ENCODE measurements at places on chromosomes 3 and 15.

DNA sequence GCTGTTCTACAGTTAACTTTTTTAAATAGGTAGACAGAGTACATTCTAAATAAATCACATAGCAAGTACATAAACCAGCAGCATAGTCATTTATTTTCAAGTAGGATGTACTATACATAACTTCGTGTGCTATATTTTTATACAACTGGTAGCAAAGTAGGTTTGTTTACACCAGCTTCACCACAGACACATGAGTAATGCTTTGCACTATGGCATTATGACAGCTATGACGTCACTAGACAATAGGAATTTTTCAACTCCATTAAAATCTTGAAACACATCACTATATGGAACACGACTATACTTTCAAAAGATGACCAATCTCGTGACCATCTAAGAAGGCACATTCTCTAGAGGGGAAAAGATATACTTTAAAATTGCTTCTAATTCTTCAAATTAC lies 3.5 kb downstream of the TEX55 start:
- DNase-seq: no peak

GRCh38 chr15:87523516-87523915 lies 733.0 kb downstream of the NTRK3 start:
- DNase-seq: no peak

- DNase-seq: no peak
Observed at GRCh38 chr3:52507359-52507758, 12.2 kb downstream of the STAB1 start.

DNA sequence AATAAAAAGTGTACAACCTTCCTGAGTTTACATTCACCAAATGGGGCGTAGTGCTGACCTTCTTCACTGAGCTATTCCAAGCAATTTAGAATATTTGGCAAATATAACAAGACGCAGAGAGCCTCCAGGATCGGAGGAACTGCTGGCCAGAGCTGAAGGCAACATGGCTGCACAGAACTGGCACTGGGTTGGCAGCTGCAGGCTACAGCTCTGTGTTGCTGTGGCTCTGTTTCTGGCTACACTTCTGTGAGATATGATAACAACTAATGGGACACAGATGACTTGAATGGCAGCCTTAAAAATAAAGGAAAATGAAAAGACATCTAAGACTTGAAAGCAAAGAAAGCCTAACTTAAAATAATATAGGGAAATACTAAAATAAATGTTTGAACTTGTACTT lies 10.8 kb upstream of the SLC6A20 start:
- DNase-seq: no peak

- DNase-seq: no peak
Observed at GRCh38 chr15:54045397-54045796, 67.2 kb downstream of the UNC13C start.

- no peak for DNase-seq
Observed at GRCh38 chr3:53046171-53047170, 598 bp upstream of the SFMBT1 start.

GRCh38 chr3:125615256-125615655 lies 20.0 kb upstream of the OSBPL11 start:
- DNase-seq: no peak

DNA sequence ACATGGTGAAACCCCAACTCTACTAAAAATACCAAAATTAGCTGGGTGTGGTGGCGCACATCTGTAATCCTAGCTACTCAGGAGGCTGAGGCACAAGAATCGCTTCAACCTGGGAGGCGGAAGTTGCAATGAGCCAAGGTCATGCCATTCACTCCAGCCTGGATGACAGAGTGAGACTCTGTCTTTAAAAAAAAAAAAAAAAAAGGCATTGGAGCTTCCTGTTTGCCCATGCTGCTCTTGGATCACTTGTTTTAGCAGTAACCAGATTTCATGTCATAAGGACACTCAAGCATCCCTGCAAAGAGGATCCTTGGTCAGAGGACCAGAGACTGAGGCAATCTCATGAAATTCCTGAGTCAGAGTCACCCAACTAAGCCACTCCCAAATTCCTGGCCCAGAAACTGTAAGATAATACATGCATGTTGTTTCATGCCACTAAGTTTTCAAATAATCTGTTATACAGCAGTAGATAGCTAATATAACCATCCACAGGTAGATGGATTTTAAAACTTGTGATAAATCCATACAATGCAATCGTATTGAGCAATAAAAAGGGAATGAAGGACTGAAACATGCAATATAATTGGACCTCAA lies 82.0 kb upstream of the XXYLT1 start:
- DNase-seq: peak; percentile 18

DNA sequence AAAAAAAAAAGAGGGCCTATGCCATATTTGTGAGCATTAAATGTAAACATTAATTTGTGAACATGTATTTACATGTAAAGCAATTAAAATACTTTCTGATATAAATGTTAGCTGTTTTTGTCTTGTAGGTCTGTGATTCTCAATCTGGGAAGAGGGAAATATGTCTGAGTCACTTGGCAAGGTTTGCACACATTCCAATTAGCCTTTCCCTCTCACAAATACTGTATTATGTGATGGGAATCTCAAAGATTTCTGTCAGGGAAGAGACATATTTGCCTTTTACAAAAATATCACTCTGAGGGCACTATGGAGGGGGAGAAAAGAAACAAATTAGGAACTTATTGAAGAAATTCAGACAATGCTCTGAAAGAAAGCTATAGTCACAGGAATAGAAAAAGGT lies 483.6 kb downstream of the GBE1 start:
- no peak for DNase-seq

GRCh38 chr3:131880948-131881347 lies 153.9 kb downstream of the CPNE4 start:
- DNase-seq: no peak

- no peak for DNase-seq
Observed at GRCh38 chr15:93493172-93493571, 404.2 kb upstream of the RGMA start.

DNA sequence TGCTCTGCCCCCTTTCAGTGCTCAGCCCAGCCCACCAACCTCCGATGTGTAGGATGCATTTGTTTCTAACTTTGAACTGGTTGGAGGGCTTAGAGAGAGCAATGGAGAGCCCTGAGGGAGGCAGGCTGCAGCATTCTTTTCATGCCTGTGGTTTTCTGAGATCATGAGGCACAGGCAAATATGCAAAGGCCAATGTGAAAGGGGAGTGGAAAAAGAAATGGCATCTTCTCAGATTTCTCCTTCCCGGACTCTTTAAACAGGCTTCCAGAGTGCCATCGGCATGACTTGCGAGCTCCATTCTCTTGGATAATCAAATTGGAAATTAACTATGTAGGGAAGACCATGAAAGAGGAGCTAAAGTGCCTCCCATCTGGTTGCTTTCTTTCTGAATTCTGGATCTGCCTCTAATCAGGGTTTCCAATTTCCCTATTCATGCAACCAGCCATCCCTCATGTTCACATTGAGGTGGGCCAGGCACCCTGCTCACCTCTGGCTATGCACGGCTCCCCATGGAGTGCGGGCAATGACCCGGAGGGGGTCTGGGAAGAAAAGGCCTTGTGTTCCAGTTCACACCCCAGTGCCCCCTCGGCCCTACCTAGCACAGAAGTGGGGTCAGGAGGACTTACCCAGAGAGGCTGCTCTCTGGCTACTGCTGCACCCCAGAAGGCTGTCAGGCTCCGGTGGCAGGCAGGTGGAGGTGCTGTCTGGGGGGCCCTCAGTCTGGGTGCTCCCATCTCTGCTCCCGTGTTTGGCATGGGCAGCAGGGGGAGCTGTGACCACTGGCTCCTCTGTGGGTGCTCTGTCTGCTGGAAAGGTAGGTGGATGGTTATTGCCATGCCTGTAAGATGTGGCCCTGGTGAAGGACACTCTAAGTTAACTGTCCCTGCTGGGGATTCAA lies 16.1 kb downstream of the AMOTL2 start:
- peak; percentile 98 for DNase-seq

GRCh38 chr3:194683380-194683779 lies 2.3 kb upstream of the FAM43A start:
- DNase-seq: no peak

- DNase-seq: no peak
Observed at GRCh38 chr3:142724682-142725356, 985 bp downstream of the TRPC1 start.

GRCh38 chr3:143865302-143865701 lies 17.0 kb upstream of the SLC9A9 start:
- DNase-seq: no peak

DNA sequence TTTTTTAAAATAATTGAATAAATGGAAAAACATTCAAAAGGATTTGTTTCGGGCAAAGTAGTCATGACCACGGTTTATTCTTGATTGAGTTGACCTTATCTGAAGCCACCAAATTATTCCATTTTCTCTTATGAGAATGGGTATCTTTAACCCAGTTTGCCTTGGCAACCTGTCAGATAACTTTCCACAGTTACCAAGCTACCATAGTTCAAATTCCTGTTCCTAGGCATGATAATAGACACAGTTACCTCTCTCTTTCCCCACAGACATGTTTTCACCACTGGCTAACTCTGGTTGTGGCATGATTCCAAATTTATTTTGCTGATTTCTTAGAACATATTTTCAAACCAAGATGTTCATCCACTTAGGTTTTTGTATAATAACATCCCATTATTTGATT lies 84.9 kb downstream of the NECTIN3 start:
- DNase-seq: no peak

- no peak for DNase-seq
Observed at GRCh38 chr15:69279636-69280035, 19.1 kb upstream of the PAQR5 start.

DNA sequence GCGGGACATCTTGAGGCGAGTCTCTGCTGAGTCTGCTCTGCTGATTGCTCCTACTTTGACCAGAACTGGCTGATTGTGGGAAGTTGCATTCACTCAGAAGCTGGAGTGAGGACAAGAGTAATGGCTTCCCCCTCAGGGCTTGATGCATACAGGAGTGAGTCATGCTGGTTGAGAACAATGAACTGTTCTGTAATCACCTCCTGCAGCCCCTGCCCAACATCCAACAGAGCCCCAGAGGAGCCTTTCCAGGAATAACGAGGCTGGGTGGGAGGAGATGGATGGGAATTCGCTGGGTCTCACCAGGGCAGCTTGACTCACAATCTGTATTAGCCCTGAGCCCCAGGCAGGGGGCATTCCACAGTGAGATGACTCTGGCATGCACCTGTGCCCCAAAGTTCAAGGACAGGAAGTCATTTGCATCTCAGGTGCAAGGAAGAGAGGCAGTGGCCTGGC lies 85.0 kb downstream of the RAB11A start:
- DNase-seq: no peak

DNA sequence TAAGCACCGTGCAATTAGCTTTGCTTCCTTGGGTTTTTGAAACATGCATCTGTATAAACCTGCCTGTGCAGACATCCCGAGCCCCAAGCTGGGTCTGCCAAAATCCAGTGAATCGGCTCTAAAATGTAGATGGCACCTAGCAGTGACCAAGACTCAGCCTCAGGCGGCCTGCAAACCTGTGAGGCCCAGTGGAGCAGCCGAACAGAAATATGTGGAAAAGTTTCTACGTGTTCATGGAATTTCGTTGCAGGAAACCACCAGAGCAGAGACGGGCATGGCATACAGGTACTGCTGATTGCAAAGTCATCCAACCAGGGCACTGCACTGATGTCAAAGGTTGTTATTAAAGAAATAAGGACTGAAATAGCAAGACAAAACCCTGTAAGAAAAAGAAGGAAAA lies 22.8 kb downstream of the KCNAB1 start:
- no peak for DNase-seq

- DNase-seq: no peak
Observed at GRCh38 chr3:79038057-79038456, 729.7 kb downstream of the ROBO1 start.

GRCh38 chr15:66692808-66693596 lies 9.0 kb upstream of the SMAD6 start:
- no peak for DNase-seq

- DNase-seq: no peak
Observed at GRCh38 chr3:176911579-176911978, 285.7 kb downstream of the TBL1XR1 start.

GRCh38 chr3:194312743-194313281 lies 38.3 kb downstream of the CPN2 start:
- DNase-seq: no peak

DNA sequence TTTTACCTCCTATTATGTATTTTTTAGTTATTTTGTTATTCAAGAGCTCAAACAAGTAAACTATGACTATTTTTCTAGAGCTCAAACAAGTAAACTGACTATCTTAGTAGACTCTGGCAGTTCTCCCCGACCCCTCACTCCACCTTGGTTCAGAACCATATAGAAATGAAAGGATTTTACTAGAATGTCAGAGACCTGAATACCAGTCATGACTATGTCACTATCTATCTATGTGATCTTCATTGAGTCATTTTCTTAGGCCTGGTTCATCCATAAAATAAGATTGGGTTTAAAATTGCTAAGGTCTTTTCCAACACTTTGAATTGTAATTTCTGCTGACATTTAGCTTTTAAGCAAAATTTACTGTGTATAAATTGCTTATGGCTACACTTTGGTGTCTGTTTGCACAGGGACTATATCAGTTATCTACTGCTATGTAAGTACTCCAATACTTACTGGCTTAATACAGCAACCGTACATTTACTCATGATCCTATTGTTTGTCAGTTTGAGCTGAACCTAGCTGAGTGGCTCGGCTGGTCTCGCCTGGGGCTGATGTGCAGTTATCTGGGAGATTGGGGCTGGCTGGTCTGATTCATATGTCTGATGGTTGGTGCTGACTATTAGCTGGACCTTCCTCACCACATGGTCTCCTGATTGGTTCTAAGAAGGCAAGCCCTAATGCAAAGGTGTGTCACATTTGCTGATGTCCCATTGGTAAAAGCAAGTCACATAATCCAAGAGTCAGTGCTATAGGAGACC lies 37.0 kb downstream of the RASA2 start:
- no peak for DNase-seq

GRCh38 chr3:46280105-46280797 lies 38.0 kb downstream of the CCR3 start:
- no peak for DNase-seq

GRCh38 chr3:43289401-43289800 lies 3.1 kb downstream of the SNRK start:
- no peak for DNase-seq

DNA sequence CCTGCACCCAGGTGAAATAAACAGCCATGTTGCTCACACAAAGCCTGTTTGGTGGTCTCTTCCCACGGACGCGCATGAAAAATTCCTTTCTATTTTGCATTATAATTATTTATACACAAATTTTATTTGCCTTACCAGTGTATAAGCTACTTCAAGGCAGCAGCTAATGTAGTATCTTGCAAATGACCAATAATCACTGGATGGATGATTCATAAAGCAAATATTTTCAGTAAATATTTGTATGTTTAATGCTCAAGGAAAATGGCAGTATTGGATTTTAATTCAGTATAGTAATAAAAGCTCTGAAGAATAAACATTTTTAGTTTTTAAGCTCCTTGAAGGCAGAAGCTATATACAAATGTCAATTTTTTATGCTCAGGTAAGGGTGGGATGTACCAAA lies 158.7 kb upstream of the NANOGP8 start:
- DNase-seq: no peak

DNA sequence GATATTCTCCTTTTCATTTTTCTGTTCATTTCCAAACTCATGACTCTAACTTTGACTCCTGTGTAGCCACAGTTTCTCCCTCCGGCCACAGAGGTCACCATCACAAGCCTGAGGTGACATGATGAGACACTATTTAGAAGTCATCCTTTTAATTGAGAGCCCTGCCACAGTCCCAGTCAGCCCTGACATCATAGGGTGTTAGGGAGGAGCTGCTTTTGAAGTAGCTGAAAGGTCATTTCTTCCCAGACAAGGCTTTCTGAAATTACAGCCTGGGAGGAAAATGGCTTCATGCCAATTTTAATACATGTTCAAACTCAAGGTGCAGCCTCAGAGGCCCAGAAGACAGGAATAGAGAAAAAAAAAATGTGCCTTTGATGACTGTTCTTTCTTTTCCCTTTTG lies 532.8 kb upstream of the TGFBR2 start:
- DNase-seq: no peak

GRCh38 chr3:161647936-161648470 lies 151.4 kb downstream of the OTOL1 start:
- no peak for DNase-seq
